ENCODE measurements at places on chromosomes 7 and 10. TPM values are rescaled to one million over a fixed set of nuclear protein-coding genes. Genes with fewer than 3 reads are reported as not detected.

Gene SPAG6
- polyA plus RNA-seq = not detected

Gene COL28A1
- not detected for polyA plus RNA-seq

Gene TMEM213
- not detected for polyA plus RNA-seq

Gene PIP
- polyA plus RNA-seq = not detected

Gene PRR15
- polyA plus RNA-seq = not detected

Gene NUTM2A
- polyA plus RNA-seq = not detected

Gene EDRF1
- 10.0 TPM for polyA plus RNA-seq

Gene PYROXD2
- 1.7 TPM for polyA plus RNA-seq

Gene SDK1
- 0.91 TPM for polyA plus RNA-seq

Gene MYPN
- 0.73 TPM for polyA plus RNA-seq

Gene EN2
- 6.1 TPM for polyA plus RNA-seq

Gene ITPRID1
- not detected for polyA plus RNA-seq

Gene LRRC72
- not detected for polyA plus RNA-seq

Gene GPR141
- polyA plus RNA-seq = not detected

Gene PROSER2
- 0.26 TPM for polyA plus RNA-seq

Gene FKBP6
- polyA plus RNA-seq = not detected

Gene ERCC6
- 52.9 TPM for polyA plus RNA-seq

Gene ANKRD30A
- polyA plus RNA-seq = not detected

Gene ENTPD1
- polyA plus RNA-seq = 4.6 TPM

Gene SORBS1
- polyA plus RNA-seq = 48.0 TPM

Gene ERV3-1
- polyA plus RNA-seq = 5.0 TPM

Gene ZNF804B
- 0.08 TPM for polyA plus RNA-seq

Gene RELN
- 10.6 TPM for polyA plus RNA-seq

Gene CALHM3
- polyA plus RNA-seq = not detected

Gene HTR7
- polyA plus RNA-seq = 3.1 TPM

Gene DNAJB12
- 11.6 TPM for polyA plus RNA-seq

Gene MLLT10
- polyA plus RNA-seq = 4.6 TPM

Gene BLNK
- 0.70 TPM for polyA plus RNA-seq

Gene MRPS16
- polyA plus RNA-seq = 22.2 TPM

Gene SEMA4G
- 76.9 TPM for polyA plus RNA-seq

Gene GDF2
- not detected for polyA plus RNA-seq
